NCI-H1417 (cell line): ENCODE measurements at places on chromosomes 4 and X.

DNA sequence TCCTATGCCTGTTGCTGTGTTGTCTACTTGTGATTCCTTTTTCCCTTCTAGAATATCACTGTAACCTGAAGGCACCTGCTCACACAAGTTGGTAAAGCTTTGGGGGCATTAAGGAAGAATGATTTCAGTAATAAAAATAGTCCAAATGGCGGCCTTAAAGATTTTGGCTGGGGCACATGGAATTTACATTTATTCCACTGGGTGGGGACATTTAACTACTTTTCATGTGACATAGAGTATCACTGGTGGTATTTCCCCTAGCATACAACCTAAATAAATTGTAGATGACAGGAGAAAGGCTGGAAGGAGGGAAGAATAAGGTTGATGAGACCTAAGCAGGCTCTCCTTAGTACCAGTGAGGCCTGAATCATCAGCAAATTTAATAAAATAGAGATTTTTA lies 121.8 kb upstream of the EDA2R start:
- DNase-seq = no peak

- no peak for DNase-seq
These were observed 82.8 kb downstream of the LNX1 start for GRCh38 chr4:53508446-53508845.

DNA sequence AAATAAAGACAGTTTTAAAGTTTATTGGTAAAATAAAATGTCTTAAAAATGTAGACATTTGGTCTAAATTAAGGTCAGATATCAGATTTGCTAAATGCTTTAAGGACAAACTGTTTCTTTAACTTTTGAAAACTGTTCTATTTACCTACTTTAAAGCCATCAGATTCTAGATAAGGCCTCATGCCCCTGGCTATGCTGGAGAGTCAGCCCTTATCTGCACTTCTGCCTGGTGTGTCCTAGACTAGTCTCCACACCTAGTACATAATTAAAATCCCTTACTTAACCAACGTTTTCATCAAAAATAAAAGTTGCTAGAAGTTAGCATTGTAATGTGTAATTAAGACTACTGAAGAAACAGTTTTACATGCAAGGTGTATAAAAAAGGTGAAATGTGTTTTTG lies 25.6 kb downstream of the HSD17B11 start:
- no peak for DNase-seq

- DNase-seq = no peak
These were observed 87.6 kb downstream of the GBA3 start for GRCh38 chr4:22780317-22780716.

DNA sequence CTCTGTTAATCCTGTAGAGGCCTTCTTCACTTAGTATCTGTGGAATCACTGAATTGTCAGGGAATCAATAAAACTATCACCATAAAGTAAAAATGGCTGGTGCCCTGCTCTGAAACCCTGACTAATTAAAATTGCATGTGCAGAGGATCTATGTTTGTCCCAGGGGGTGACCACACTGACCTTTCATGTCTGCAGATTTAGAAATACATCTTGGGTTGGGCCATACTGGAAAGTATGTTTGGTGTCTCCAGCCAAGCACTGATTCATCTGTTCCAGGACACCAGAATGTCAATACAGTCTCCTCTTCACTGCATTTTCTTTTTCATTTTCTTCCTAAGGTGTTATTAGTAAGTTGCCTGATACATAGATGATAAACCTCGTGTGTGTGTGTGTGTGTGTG lies 490.9 kb upstream of the INTU start:
- no peak for DNase-seq

GRCh38 chrX:48956728-48957414 lies 536 bp downstream of the OTUD5 start:
- DNase-seq = no peak

GRCh38 chr4:169934794-169935429 lies 91.3 kb downstream of the MFAP3L start:
- no peak for DNase-seq

DNA sequence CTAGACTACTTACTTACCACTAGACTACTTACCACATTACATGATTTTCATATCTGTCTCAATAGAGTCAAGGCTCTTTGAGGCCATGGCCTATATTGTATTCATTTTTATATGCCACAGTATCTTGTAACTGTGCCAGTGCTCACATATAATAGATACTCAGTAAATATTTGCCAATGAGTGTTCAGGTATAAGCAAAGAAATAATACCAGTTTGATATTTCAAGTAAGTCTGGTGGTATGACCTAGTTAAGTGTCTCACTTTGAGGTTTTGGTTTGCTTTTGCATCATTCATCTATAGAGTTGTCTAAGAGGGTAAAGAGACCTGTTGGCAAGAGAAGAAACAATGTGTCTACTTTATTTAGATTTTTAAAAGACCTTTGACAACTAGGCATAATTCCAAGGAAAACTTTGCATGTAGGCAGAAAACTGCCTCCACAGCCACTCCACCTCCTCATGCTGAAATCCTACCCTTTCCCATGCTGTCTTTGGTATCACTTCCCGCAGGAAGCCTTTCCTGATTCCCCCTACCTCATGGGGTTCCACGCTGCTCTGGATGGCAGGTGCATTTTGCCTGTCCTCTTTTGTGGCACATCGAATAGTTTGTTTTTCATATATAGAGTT lies 91.3 kb upstream of the KLHL13 start:
- DNase-seq = no peak

DNA sequence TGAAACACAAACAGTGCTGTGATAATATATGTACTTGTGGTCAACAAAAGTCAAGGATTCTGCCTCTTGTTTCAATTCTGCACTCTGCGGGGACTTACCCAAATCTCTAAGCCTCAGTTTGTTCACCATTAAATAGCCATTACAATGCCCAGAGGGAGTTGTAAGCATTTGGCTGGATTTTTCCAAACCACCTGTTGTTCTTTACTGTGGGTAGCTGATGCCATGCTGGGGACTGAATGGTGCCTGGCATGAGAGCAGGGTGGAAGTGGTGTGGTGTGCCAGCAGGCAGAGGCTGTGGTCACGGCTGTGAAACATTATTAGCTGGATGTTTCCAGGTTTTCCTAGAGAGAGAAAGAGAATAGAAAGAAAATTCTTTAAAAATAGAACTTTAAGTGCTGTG lies 60.7 kb upstream of the PAK3 start:
- no peak for DNase-seq

DNA sequence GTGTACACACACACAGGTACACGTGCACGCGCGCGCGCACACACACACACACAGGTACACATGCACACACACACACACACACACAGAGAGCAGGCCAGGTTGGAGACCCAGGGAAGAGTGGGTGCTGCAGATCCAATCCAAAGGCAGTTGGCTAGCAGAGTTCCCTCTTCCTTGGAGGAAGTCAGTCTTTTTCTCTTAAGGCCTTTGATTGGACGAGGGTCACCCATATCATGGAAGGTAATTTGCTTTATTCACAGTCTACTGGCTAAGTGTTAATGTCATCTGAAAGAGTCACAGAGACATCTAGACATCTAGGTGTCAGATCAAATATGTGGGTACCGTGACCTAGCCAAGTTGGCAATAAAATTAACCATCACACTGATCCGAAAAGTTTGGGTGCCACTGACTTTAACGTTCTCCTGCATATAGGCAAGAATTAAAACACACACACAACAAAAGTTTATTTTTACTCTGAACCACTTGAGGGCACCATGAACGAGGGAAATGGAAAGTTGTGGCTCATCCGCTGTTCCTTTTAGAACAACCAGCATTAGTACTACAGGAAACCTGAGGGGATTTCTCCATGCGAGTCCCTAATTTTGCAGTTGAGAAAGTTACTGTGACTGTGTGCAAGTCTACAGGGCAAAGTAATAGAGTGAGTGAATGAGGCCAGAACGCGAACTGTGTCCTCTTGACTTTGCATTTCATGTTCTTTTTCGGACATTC lies 66.0 kb upstream of the STOX2 start:
- DNase-seq = no peak

- no peak for DNase-seq
These were observed 425.2 kb upstream of the FTHL17 start for GRCh38 chrX:31497086-31497485.

DNA sequence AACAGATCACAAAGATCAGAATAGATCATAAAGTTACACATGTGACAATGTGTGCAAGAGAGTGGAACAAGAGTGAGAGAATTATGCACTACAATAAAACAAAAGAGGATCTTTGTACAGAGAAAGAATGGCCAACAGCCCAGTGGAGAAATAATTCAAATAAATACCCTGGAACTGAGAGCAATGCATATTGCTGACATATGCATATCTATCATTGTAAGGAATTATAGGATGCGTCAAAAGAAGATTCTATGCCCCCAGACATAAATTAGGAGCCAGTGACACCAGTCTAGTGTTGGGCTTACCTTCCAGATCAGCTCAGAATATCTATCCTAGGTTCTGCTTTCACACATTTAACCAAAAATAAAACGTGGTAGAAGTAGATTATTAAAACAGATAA lies 320.1 kb upstream of the VCX start:
- DNase-seq = no peak

GRCh38 chrX:40683245-40683644 lies 35.9 kb upstream of the CXorf38 start:
- DNase-seq = no peak

DNA sequence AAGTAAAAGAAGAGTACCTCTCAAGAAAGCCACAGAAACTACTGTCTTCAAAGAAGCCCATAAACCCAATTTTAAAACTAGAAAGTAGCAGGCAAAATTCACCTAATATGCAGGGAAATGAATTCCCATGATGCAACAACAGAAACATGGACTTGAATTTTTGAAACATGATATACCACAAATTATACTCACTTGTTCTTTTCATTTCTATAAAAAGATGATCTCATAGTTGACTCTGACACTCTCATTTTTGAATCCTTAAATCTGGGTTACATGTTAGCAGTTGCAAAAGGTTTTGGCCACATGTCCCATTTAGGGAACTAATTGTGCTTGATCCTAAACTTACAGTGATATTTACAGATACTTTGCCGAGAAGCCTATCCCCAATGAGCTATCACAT lies 1130.8 kb downstream of the FAT4 start:
- no peak for DNase-seq

DNA sequence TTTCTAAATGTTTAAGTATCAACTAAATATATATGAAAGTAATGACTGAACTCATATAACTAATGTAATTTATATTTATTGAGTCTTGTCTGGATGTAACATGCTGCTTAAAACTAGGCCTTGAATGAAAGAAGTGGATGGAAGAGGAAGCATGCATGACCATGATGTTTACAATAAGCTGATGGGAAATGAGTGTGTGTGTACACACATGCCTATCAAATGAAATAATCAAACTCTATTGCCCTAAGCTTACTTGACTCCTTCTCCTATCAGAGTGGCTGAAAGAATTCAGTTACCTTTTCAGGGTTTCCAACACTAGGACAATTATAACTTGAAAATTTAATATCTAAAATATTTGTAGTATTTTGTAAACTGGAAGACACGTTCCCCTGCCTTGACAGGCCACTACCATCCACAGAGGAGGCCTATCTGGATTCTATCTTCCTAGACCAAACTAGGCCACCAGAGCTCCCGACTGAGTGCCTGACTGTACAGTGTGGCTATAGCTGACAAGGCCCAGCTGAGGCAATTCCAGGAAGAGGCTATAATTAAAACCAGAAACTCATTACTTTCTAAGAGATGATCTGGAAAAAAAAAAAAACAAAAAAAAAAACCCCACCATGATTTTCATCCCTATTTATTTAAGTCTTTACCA lies 7.6 kb downstream of the ARSJ start:
- no peak for DNase-seq

DNA sequence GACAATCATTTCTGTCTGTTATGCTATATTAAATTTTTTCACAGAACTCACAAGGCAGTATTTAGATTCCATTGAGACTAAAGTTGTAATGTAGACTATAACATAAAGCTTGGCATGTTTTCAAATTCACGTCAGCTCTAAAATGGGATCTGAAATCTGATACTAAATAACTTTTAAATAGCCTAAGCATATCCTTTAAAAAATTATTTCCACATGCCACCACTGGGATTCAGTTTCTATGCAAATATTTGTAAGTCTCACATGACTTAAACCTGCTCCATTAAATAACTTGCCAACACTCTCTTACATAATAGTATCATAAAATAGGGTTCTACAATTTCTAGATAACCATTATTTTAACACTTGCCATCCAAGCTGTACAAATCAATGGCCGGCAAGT lies 32.4 kb downstream of the KLHL8 start:
- no peak for DNase-seq

GRCh38 chr4:183106839-183107238 lies 7.8 kb downstream of the WWC2 start:
- no peak for DNase-seq

GRCh38 chr4:58453956-58454355 lies 1343.8 kb upstream of the IGFBP7 start:
- DNase-seq = no peak

DNA sequence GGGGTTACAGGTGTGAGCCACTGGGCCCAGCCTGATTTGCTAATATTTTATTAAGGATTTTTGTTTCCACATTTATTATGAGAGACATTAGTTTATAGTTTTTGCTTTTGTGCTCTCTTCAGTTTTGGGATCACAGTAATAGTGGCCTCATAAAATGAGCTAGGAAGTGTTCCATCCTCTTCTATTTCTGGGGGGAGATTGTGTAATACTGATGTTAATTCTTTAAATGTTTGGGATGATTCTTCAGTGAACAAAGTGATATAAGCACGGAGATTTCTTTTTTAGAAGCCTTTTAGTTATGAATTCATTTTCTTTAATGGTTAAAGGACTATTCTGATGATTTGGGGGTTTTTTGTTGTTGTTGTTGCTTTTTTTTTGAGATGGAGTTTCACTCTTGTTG lies 41.3 kb downstream of the RBMX start:
- no peak for DNase-seq

DNA sequence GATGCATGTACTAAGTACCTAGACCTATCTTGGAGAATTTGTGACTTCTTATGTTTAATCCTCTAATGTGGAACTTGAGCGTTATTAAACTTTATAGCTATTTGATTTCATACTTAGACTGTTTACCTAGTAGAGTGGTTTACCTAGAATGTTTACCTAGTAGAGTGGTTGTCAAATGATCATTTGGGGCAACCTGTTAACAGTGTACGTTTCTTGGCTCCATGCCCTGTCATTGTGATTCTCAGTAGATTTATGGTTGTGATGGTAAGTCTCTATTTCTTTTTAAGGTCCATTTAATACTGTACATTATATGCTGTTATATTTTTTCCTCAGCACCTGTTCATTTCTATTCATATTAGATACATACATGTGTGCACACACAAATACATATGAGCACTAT lies 233.0 kb upstream of the MAD2L1 start:
- peak; percentile 95 for DNase-seq
